ENCODE measurements at places on chromosomes 2 and 18. TPM values are rescaled to one million over a fixed set of nuclear protein-coding genes. Genes with fewer than 3 reads are reported as not detected.

The ZNF521 gene
- total RNA-seq = not detected

The CDH19 gene
- under 0.01 TPM for total RNA-seq

The LYG1 gene
- 0.77 TPM for total RNA-seq

The KCNG2 gene
- not detected for total RNA-seq

The PKDCC gene
- total RNA-seq = 0.79 TPM

The AMER3 gene
- under 0.01 TPM for total RNA-seq

The DSG4 gene
- under 0.01 TPM for total RNA-seq

The CDCA7 gene
- total RNA-seq = 2.4 TPM

The CKAP2L gene
- total RNA-seq = 0.26 TPM

The CCBE1 gene
- 1.6 TPM for total RNA-seq

The DHRS9 gene
- 19.1 TPM for total RNA-seq

The CPO gene
- total RNA-seq = 0.13 TPM

The ACADL gene
- total RNA-seq = 0.26 TPM

The RBFA gene
- total RNA-seq = 43.2 TPM

The TM4SF20 gene
- not detected for total RNA-seq

The TCF7L1 gene
- 1.9 TPM for total RNA-seq

The TGFA gene
- 111 TPM for total RNA-seq
